ENCODE measurements at places on chromosomes 6 and 20.

DNA sequence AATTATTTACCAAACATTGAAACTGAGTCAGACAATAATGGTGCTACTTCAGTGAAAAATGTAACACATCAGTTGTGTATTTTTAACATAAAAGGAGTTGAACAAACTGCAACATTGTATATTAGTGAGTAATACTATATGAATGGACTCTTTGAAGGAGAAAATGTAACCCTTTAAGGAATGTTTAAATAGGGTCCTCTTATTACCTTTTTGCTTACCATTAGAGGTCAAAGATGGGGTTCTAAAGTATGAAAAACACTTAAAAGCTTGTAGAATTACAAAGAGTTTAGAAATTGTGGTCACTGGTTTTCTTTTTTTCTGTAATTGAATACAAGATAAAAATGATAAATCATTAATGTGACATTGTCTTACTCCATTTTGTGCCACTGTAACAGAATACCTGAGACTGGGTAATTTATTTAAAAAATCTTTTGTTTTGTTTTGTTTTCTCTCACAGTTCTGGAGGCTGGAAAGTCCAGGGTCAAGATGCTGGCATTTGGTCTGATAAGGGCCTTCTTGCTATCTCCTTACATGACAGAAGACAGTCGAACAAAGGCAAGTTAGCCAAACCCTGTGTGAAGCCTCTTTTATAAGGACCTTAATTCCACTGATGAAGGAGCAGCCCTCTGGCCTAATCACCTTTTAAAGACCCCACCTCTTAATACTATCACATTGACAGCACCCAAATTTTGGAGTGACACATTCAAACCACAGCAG lies 43.2 kb downstream of the SESN1 start:
- DNase-seq, result no peak

- DNase-seq, result peak; percentile 97
Measured at GRCh38 chr6:137277971-137278637, 58.9 kb upstream of the IFNGR1 start.

DNA sequence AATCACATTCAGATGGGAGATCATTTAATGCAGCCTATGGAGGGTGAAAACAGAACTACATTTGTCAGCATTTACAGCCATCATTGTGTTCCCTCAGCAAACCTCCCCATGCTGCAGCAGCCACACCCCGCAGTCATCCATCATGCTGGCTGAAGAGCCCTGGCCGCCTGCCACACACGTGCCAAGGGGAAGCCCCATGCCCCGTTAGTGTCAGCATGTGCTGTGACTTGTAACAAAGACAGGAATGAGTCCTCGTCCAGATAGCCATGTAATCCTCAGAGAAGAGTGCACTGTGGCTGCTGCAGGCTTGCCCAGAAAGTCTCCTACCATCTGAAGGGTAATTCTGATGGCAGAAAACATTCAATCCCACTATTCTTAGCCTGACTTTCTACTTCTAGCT lies 1097.8 kb downstream of the KIF16B start:
- DNase-seq, result peak; percentile 43

GRCh38 chr20:35698298-35699126 lies 640 bp downstream of the NFS1 start:
- DNase-seq, result no peak

GRCh38 chr6:119314885-119315272 lies 34.7 kb downstream of the MAN1A1 start:
- DNase-seq, result no peak

DNA sequence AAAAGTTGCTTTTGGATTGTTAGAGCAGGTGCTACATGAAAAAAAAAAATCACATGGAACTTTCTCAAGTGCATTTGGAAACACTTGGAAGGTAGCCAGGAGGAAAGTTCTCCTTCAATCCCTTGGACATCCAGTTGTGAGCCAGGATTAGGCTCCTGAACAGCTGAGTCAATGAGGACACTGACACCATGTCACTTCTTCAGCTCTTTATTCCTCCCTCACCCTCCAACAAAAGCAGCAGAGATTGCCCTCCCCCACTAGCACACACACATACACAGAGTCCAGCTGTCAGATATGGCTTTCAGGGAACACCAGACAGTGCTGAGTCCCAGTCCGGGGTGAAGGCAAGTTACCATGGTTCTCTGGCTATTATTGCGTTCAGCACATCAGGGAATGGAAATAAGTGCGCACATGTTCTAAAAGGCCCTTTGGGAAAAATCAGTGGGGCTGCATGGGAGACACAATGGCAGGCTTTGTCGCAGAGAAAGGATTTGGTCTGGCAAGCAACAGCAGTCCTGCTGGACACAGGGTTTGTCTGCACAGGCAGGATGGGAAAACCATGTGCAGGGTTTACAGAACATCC lies 124.7 kb upstream of the MARCKS start:
- DNase-seq, result no peak

GRCh38 chr6:113578691-113579090 lies 278.5 kb upstream of the MARCKS start:
- no peak for DNase-seq

- no peak for DNase-seq
Measured at GRCh38 chr6:152957796-152958195, 25.0 kb downstream of the FBXO5 start.

DNA sequence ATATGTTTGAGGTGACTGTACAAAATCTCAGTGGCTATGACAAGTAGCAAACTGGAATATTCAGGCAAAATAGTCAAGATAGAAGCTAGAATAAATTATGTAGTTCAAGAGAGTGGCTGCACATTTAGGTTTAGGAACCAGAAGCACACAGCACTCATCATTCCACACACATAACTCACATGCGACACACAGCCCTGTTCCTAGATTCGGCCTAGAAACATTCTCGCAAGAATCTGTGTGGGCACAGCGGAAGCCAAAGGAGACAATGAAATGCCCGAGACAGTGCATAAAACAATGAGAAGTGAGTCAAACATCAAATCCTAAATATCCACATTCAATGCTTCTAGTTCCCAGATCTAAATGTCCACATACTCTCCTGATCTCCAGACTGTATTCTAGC lies 9.5 kb upstream of the SUPT3H start:
- DNase-seq, result peak; percentile 87

GRCh38 chr6:73452107-73452461 lies at the start of gene CGAS:
Gene CGAS, minus strand, starts transcription at chr6:73452297. Its CDS starts 116 bp downstream, at chr6:73452181.
- peak; percentile 75 for DNase-seq

GRCh38 chr20:54668271-54669039 lies 193.1 kb downstream of the DOK5 start:
- no peak for DNase-seq

GRCh38 chr20:4261333-4262284 lies 246.3 kb upstream of the RNF24 start:
- peak; percentile 35 for DNase-seq

GRCh38 chr6:71229477-71229876 lies 59.1 kb upstream of the OGFRL1 start:
- no peak for DNase-seq

GRCh38 chr6:18263418-18264218 lies 712 bp downstream of the DEK start:
- DNase-seq, result no peak

- no peak for DNase-seq
Measured at GRCh38 chr20:14950633-14951032, 613.2 kb upstream of the FLRT3 start.

GRCh38 chr6:80331522-80331921 lies 225.1 kb downstream of the BCKDHB start:
- no peak for DNase-seq

- no peak for DNase-seq
Measured at GRCh38 chr6:166109608-166110007, 58.0 kb downstream of the TBXT start.

DNA sequence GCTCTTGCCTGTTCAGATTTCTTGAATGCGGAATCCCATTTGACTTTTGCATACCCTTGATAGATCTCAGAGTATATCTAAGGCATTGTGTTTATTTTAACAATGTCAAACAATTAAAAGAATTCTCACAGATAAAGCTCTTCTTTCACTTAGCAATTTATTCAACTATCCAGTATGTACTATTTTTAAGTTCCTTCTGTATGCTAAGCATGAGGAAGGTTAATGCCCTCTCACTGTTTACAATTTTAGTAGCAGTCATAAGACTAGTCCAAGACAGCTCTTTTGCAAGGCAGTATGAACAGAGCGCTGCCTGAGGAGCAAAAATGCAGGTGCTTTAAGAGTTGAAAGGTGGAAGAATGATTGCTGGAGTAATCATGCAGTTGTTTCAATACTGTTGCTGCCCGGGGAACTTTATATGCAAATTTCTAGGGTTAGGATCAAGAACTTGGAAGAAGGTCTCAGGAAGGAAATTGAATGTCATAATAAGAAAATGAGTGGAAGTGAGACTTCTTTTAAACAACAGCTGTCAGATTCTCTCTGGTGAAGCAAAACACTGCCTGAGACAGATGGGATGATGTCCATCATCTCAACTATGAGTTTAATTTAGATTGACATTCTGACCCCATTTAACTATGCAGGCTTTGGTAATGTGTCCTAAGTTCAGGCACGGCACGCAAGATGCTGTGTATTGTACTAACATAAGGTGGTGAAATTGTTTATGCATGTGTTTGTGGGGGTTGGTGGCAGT lies 1303.5 kb upstream of the CITED2 start:
- no peak for DNase-seq
